ENCODE measurements at places on chromosomes 4 and X. TPM values are rescaled to one million over a fixed set of nuclear protein-coding genes. Genes with fewer than 3 reads are reported as not detected.

GRCh38 chrX:23505531-23506303, 161.6 kb upstream of the PRDX4 start:
- no peak for DNase-seq

DNA sequence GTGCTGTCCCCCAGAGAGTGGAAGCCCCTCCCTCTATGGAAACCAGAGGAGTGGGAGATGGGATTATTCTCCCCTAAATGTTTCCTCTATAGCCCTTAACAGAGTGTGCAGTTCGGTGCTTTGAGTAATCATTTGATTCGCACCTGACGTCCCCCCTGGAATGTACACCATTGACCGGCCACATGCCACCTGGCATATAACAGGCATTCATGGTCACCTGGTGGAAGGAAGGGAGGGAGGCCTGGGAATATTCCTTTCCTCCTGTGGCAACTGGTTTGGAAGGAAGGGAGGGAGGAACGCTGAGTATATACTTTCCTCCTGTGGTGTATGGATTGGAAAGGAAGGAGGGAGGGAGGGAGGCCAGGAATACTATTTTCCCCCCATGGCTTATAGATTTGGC, 77.2 kb downstream of the CRMP1 start:
- no peak for DNase-seq

GRCh38 chr4:2938906-2939305, 24.3 kb downstream of the NOP14 start:
- no peak for DNase-seq

- peak; percentile 53 for DNase-seq
Measured at GRCh38 chrX:74133156-74133796, 170.7 kb upstream of the ZCCHC13 start.

DNA sequence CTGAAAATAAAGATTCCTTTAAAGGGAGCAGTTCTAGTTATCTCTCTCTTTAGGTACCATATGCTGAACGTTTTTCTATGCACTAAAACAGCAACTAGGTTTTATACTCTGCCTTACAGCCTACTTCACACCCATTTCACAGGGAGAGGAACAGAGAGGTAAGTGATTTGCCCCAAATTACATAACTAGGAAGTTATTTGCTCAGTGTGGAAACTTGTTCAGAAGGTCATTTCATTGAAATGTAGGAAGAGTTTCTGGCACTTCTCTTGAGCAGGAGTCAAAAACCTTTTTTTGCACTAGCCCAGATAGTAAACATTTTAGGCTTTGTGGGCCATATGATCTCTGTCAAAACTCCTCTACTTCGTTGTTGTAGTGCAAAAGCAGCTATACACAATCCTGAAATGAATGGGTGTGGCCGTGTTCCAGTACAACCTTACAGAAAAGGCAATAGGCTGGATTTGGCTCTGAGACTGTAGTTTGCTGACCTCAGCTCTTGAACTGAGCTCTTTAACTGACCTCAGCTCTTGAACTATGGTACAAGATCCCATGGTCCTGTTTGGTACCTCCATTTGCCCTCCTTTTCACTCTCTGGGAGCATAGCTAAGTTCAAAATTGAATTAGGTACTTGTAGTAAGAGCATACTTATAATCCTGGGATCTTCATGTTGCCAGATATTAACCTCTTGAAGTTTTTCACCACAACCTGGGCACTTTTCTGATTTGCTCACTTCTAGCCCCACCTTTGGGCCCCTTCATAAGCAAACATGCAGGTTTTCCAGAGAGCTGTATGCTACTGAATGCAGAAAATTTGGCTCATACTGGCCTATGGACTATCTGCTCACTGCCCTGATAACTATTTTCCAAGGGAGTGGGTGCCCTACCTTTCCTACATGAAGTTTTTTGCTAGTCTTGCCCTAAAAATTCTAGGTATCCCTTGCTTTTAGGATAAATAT, 53.3 kb downstream of the AR start:
- DNase-seq: no peak

DNA sequence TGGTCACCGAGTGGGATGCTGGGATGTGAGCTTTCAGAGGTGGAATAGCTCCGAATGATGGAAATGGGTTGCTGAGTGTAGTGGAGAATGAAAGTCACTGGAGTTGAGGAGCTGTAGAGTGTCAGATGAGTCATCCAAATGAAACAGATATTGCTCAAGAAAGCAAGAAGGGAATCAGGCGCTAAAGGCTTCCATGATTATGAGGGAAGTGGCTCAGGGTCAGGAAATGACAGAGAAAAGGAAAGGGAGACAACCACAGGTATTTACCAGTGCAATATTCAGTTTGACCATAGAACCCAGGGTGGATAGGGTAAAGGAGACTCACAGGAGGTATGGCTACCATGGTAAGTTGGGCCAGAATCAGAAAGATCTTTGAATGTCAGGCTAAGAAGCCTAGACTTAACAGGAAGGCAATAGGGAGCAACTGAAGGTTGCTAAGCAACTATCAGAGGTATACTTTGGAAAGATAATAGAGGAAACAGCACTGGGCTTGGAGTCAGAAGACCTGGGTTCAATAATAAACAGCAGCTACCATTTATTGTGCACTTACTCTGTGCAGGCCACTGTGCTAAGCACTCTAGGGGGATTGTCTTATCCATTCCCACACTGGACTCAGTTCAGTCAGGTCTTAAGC, 11.7 kb downstream of the LAS1L start:
- peak; percentile 19 for DNase-seq

- DNase-seq: no peak
Measured at GRCh38 chrX:107168257-107168656, 38.0 kb downstream of the NUP62CL start.

DNA sequence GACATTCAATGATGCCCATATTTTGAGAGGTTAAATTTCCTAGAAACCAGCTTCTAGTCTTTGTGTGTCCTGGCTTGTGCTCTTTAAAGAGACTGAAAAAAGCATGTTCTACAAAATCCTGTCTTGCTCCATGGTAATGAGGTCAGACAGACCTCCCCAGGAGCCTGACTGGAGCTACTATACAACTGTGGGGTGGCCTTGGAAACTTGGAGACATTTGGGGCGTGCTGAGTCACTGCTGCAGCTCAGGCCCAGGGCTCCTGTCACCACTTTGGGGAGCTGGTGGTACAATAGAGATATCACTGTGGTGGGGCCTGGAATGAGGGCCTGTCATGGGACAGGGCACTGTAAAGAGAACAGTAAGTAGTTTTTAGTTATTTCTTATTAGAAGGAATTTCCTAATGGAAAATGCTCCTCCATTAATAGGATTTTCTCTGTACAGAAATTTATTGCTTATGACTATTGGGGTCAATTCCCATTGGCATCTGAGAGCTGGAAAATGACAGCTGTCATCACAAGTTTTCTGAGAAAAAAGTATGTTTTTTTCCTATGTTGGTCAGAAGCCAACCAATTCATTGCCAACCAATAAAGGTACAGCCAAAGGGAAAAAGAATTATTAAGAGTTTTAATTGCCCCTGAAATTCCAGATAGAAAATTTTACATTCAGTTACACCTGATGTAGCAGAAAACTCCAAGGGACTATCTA, 207.4 kb upstream of the JADE1 start:
- DNase-seq: peak; percentile 53

DNA sequence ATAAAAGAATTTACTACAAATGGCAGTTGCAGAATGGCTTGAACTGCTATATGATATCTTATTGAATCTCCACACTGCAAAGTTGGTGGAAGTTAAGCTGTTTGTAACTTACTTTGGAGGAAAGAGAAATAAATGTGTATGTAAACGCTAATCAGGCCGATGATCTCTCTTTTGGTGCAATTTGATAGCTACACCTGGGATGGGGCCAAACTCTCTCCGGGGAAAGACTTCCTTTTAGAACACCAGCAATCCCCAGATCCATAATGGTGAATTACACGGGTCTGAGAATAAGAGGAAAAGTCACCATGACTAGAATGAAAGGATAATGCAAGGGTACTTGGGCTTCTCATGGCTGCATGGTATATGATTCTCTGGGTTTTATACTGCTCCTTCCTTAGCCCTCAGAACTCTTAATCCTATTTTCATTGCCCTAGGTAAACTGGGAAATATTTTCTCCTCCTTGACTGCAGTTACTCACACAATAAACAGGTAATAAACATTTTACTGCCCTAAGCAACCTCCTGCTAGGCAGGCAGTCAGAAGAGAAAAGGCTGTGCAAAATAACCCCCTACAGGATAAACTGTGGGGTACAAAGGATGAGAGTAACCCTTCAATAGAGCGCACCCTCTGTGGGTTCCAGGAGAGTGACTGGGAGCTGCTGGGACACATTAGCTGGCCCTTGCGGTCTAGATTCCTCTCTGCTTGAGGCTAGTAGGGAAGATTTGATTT, 109.3 kb downstream of the MGST2 start:
- DNase-seq: no peak

DNA sequence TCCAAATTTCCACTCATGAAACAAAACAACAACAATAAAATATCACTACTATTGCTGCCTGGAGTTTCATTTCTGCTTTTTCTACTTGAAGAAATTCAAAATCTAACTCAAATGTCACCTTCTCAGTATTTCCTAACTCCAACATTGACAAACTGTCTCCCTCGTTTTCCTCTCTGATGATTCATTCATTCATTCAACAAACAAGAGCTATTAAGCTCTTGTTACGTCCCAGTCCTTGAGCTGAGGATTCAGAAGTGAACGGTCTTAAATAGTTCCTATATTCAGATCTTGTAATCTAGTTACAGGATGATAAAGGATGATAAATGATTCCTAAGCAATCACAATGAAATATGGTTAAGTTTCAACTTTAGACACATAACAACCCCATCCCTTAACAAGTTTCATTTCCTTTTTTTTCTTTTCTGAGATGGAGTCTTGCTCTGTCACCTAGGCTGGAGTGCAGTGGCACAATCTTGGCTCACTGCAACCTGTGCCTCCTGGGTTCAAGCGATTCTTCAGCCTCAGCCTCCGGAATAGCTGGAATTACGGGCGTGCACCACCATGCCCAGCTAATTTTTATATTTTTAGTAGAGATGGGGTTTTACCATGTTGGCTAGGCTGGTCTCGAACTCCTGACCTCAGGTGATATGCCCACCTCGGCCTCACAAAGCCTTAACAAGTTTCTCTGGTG, 1.7 kb downstream of the SLC9B2 start:
- DNase-seq: peak; percentile 4

CDS1 gene
- 3.8 TPM for total RNA-seq
